ENCODE measurements at places on chromosomes 5 and 9.
A peak's percentile ranks its signal among the peaks of the same experiment; 100 is the strongest.

GRCh38 chr9:90029996-90030395, 425.2 kb downstream of the GADD45G start:
- H3K27me3 ChIP-seq: no peaks in the 10 kb centered on the region
- no peak overlapping the region for H3K4me3 ChIP-seq
- H3K4me1 ChIP-seq: no peaks in the 10 kb centered on the region
- no peak for DNase-seq

DNA sequence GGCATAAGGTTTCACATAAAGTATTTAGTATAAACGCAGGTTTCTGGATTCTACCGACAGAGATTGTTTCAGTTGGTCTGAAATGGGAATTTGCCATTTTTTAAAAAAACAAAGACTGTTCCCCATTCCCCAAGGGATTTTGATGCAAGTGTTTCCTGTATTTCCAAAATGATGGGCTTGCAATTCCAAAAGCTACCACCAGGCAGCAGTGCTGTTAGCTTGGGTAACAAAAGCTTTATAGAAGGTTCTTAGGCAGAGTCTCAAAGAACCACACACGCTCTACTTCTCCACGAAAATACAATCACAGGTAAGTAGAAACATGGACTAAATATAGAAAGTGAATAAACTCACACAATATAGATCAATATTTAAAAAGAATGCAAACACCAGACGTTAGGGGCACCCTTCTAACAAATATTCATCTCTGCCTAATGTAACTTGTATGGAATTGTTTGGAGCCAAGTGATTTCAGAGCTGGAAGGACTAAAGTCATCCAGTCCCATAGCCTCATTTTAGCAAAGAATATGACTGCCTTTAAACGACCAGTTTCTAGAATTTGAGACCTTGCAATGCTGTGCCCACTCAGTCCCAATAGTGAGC, 154.3 kb downstream of the SPOCK1 start:
- H3K36me3 ChIP-seq: no peaks in the 10 kb centered on the region
- H3K27me3 ChIP-seq: no peaks in the 10 kb centered on the region
- H3K27ac ChIP-seq: no peak overlapping the region
- DNase-seq: no peak
- H3K4me1 ChIP-seq: peaks cover 23% of the 10 kb centered on the region

- no peaks in the 10 kb centered on the region for H3K36me3 ChIP-seq
- H3K27ac ChIP-seq: no peak overlapping the region
- no peak overlapping the region for H3K4me3 ChIP-seq
- H3K4me1 ChIP-seq: no peaks in the 10 kb centered on the region
Measured at GRCh38 chr9:5278486-5278885, 26.0 kb downstream of the RLN2 start.

DNA sequence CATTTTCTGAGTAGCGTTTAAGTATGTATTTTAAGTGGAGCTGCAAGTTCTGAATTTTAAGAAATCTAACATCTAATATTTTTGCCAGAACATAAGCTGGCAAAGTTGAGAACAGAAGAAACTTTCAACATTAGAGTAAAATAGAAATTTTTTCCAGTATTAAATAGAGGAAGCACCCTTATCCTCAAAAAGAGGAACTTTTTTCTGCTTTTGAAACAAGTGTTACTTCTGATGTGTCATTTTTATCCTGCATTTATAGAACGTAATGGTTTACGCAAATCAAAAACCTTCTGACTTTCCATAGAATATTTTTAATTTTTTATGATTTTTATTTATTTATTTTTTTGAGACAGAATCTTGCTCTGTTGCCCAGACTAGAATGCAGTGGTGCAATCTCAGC, 21.8 kb downstream of the ZBED3 start:
- H3K4me1 ChIP-seq: peaks cover 8% of the 10 kb centered on the region
- H3K27me3 ChIP-seq: no peaks in the 10 kb centered on the region
- H3K27ac ChIP-seq: no peak overlapping the region

DNA sequence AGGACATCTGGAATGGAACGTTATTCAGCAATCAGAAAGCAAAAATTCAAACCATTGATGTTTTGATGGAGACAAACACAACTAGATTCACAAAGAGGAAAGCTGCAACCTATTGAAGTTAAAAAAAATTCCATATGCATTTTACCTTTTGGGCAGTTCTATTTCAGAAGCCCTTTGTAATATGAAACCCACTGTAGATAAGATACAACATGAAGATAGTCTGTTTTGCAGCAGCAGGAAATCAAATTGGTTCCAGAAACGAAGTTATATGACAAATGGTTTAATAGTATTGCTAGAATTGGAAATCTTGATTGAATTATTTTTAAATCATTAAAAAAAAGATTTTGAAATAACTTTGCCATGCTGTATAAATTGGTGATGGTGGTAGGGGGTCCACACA, 872 bp downstream of the LIX1 start:
- H3K27ac ChIP-seq: no peak overlapping the region
- no peaks in the 10 kb centered on the region for H3K36me3 ChIP-seq
- DNase-seq: no peak
- H3K4me1 ChIP-seq: no peaks in the 10 kb centered on the region

GRCh38 chr5:10201223-10201868, 48.3 kb downstream of the ATPSCKMT start:
- H3K27me3 ChIP-seq: no peaks in the 10 kb centered on the region
- no peak for DNase-seq
- no peak overlapping the region for H3K4me3 ChIP-seq
- H3K4me1 ChIP-seq: peaks cover 8% of the 10 kb centered on the region

- no peak overlapping the region for H3K27ac ChIP-seq
- DNase-seq: no peak
- H3K36me3 ChIP-seq: peaks cover 19% of the 10 kb centered on the region
- H3K4me1 ChIP-seq: no peaks in the 10 kb centered on the region
Measured at GRCh38 chr5:141590127-141590526, 28.7 kb downstream of the DIAPH1 start.

GRCh38 chr5:137743031-137743640, 7.2 kb upstream of the KLHL3 start:
- H3K27me3 ChIP-seq: no peaks in the 10 kb centered on the region
- no peaks in the 10 kb centered on the region for H3K4me1 ChIP-seq
- no peak overlapping the region for H3K4me3 ChIP-seq
- H3K36me3 ChIP-seq: no peaks in the 10 kb centered on the region

GRCh38 chr9:130701059-130702022, 7.8 kb downstream of the EXOSC2 start:
- H3K27ac ChIP-seq: peak overlapping the region; percentile 54
- H3K4me3 ChIP-seq: no peak overlapping the region
- H3K4me1 ChIP-seq: peaks cover 15% of the 10 kb centered on the region

GRCh38 chr5:170293273-170293672, 4.3 kb downstream of the LCP2 start:
- H3K27me3 ChIP-seq: peaks cover 18% of the 10 kb centered on the region
- DNase-seq: no peak
- no peaks in the 10 kb centered on the region for H3K4me1 ChIP-seq
- H3K36me3 ChIP-seq: no peaks in the 10 kb centered on the region
- no peak overlapping the region for H3K4me3 ChIP-seq
- H3K27ac ChIP-seq: no peak overlapping the region

GRCh38 chr5:78611126-78611605, 37.4 kb downstream of the LHFPL2 start:
- no peak for DNase-seq
- no peaks in the 10 kb centered on the region for H3K27me3 ChIP-seq
- H3K27ac ChIP-seq: peak overlapping the region; percentile 61
- H3K36me3 ChIP-seq: no peaks in the 10 kb centered on the region
- H3K4me1 ChIP-seq: peaks cover 25% of the 10 kb centered on the region
- H3K4me3 ChIP-seq: no peak overlapping the region

DNA sequence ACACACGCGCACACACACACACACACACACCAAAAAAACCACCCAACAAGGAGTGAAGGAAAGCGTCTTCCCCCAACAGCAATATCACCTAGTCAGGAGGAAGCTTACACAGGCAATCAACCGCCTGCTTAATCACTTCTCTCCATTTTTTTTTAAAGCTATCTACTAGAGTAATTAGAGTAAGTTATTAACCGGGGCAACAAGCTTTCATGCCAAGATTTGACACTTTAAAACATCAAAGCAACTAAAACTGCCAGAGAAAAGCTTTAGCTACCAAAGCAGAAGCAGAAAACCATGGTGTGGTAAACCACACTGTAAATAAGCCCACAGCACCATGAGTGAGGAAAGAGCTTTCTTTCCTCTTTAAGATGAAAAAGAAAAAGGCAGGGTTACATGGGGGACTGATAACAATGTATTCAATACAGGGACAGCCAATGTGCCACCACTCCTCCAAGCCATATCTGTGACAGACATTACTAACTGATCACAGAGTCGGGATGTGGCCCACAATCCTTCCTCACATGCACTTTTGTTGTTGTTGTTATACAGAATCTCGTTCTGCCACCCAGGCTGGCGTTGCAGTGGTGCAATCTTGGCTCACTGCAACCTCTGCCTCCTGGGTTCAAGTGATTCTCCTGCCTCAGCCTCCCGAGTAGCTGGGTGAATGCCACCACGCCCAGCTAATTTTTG, 282.1 kb downstream of the CRB2 start:
- H3K27me3 ChIP-seq: no peaks in the 10 kb centered on the region
- H3K4me1 ChIP-seq: peaks cover 4% of the 10 kb centered on the region
- peak overlapping the region; percentile 70 for H3K4me3 ChIP-seq
- H3K36me3 ChIP-seq: no peaks in the 10 kb centered on the region

DNA sequence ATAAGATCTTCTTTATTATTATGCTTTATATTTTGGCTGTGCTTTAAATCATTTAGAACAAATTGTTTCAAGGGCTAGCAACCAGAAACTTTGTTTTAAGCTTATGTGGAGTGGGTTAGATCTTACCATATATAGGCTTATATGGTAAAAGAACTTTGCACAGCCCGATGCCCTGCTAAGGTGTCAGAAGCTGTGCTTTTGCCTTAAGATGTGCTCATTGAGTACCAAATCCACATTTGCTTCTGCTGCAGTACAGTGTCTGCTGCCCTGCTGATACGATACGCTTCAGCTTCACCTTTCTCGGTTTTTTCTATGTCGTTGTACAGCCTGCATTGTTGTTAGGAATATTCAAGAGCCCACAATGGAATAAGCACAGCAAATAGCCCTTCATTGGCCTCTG, 34.8 kb downstream of the CD180 start:
- H3K27me3 ChIP-seq: no peaks in the 10 kb centered on the region
- no peak overlapping the region for H3K4me3 ChIP-seq
- DNase-seq: no peak
- H3K27ac ChIP-seq: no peak overlapping the region
- peaks cover 17% of the 10 kb centered on the region for H3K4me1 ChIP-seq

DNA sequence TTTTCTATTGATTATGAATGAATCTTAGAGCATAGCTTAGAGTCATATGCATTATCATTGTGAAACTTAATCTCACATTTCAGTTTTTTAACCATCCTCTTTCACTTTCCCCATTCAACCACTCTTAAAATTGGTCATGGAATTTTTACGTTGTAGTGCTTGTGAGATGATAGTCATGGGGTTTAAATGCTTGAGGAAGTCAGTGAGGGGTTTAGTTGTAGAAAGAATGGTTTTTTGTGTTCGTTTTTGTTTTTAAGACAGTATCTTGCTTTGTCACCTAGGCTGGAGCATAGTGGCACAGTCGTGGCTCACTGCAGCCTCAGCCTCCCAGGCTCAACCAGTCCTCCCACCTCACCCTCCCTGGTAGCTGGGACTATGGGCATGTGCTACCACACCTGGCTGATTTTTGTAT, 19.6 kb downstream of the UGCG start:
- DNase-seq: no peak
- peaks cover 40% of the 10 kb centered on the region for H3K4me1 ChIP-seq
- peak overlapping the region; percentile 40 for H3K27ac ChIP-seq
- H3K36me3 ChIP-seq: peaks cover 79% of the 10 kb centered on the region
- no peak overlapping the region for H3K4me3 ChIP-seq
- H3K27me3 ChIP-seq: no peaks in the 10 kb centered on the region

DNA sequence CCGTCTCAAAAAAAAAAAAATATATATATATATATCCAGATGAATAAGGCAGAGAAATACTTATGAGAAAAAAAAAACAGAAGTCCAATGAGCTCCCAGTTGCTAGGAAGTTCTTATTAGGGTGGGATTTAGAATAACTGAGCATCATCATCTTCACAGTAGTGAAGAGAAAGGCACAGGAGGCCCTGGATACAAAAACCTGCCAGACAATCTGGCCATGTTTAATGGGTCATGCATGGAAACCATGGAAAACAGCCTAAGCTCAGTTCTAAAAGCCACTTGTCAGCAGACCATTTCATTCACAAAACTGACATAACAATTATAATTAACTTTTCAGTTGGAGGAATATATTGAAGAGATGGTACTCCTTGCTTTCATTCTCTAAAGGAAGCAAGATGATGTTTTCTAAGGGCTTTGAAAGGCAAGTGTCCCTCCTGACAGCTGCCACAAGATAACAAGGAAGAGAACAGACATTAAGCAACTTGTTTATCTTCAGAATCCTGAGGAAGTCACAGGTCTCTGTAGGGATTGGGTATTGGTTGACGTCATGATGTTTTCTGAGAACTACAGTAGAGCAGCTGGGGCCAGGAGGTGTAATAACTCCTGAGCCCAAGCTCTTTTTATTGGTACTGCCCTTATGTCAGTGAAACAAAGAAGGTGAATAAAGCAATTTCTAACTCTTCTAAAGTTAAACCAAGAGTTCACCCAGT, 463.1 kb downstream of the DMAC1 start:
- H3K4me1 ChIP-seq: no peaks in the 10 kb centered on the region
- H3K27me3 ChIP-seq: no peaks in the 10 kb centered on the region
- DNase-seq: no peak
- no peak overlapping the region for H3K27ac ChIP-seq
- H3K36me3 ChIP-seq: no peaks in the 10 kb centered on the region
- H3K4me3 ChIP-seq: no peak overlapping the region

GRCh38 chr5:108546939-108547338, 165.0 kb upstream of the FBXL17 start:
- no peak overlapping the region for H3K27ac ChIP-seq
- DNase-seq: no peak
- H3K27me3 ChIP-seq: peaks cover 3% of the 10 kb centered on the region
- H3K36me3 ChIP-seq: no peaks in the 10 kb centered on the region
- no peak overlapping the region for H3K4me3 ChIP-seq
- H3K4me1 ChIP-seq: no peaks in the 10 kb centered on the region

DNA sequence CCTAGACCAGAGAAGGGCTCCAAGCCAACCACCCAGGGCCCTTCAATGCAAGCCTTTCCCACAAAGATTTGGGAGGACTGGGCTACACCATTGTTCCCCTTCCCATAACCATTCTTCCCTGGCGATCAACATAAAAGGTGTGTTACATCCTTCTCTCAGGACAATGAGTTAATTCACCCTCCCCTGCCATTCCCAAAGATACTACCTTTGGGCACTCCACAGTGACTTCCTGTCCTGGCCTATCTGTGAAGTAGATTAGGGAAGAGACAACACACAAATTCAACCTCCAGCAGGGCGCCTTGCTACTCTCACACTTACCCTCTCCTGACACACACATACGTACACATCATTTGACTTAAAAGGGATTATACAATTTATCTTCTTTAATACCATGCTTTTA, 23.2 kb upstream of the IL17B start:
- no peaks in the 10 kb centered on the region for H3K36me3 ChIP-seq
- no peak for DNase-seq
- H3K4me3 ChIP-seq: no peak overlapping the region
- no peak overlapping the region for H3K27ac ChIP-seq
- H3K4me1 ChIP-seq: peaks cover 46% of the 10 kb centered on the region

DNA sequence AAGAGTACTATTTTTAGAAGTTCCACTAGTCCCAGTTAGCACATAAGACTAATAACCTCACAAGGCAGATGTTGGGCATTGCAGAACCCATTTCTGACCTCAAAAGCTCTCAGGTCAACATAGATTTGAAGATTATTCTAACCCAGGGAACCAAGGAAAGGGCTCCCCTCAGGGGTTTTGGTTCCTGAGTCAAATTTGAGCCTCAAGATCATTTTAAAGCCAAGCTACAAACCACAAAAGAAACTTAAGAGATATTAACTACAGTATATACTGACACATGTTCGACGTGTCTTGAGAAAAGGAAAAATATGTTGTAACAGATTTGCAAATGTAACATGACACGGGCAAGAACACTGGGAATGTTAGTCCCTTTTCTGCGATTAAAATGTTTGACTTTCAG, 88.6 kb downstream of the GNAQ start:
- H3K36me3 ChIP-seq: no peaks in the 10 kb centered on the region
- H3K27me3 ChIP-seq: no peaks in the 10 kb centered on the region
- H3K4me3 ChIP-seq: no peak overlapping the region
- DNase-seq: no peak

Data from osteoblast (primary cell).